ENCODE measurements at places on chromosomes 2 and 18. TPM values are rescaled to one million over a fixed set of nuclear protein-coding genes. Genes with fewer than 3 reads are reported as not detected.

Gene REG3G
- total RNA-seq, result not detected

Gene EVA1A
- total RNA-seq, result 97.2 TPM

Gene SETBP1
- total RNA-seq, result not detected

Gene NLRC4
- not detected for total RNA-seq

Gene UGT1A10
- not detected for total RNA-seq

Gene NEURL3
- total RNA-seq, result not detected

Gene CXCR2
- total RNA-seq, result not detected

Gene HK2
- total RNA-seq, result 11.3 TPM

DNA sequence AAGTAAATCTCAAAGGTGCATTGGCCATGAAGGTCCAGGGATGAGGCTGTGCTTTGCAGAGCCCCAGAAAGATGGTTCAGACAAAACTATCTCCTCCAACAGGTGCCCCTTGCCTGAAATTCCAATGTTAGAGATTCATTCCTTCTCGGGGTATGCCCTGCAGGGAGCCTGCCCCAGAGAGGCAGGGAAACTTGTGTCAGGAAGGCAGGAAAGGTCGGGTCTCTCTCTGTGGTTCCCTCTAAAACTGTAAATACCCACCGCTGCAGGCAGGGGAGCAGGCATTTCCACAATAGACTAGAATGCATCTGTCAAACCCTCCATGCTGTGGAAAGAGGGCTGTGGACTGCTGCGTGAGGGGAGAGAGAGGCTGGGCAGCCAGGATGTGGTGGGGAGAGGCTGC is 207.8 kb upstream of the SMAD2 start:
- DNase-seq, result no peak

DNA sequence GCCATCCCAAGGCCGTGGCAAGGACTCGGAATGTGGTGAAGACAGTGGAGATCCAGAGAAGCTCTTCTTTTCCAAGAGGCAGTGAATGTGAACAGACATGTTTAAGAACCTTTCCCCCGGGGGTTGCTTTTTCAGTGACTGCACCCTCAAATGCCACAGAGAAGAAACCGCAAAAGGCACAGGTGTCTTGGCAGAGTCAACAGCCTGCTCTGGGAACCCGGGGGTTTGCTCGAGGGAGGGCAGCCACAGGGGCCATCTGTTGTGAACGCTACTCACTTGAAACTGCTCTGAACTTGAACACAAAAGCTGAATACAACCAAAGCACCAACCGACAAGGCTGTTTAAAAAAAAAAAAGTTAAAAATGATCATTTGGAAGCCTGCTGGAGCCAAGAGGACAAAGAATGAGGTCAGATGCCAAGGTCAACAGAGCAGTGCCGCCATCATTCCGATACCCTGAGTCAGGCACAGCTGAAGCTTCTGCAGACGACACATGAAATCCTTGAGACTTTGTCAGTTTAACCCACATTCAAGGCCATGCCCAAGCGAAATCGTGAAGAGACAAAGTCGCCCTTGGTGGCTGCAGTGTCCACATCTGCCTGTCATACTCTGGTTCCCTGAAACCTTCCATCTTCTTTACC is 47.4 kb downstream of the PSMG2 start:
- DNase-seq, result no peak

DNA sequence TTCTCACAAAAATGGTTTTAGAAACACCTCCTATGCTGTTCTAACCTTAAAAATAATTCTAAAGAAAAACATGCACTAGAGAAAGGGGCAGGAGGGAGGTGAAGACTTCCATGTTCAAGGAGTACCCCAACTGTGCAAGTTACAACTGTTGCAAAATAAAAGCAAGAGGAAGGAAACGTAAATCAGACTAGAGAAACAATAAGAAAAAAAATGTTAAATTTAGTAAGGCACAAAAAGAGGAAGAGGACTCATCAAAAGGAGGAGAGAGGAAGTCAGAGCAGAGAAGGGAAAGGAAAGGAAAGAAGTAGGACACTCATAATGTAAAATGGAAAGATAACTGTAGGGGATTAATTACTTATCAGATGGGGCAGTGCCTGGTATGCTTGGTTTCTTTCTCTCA is 34.1 kb downstream of the RAPH1 start:
- DNase-seq, result no peak

DNA sequence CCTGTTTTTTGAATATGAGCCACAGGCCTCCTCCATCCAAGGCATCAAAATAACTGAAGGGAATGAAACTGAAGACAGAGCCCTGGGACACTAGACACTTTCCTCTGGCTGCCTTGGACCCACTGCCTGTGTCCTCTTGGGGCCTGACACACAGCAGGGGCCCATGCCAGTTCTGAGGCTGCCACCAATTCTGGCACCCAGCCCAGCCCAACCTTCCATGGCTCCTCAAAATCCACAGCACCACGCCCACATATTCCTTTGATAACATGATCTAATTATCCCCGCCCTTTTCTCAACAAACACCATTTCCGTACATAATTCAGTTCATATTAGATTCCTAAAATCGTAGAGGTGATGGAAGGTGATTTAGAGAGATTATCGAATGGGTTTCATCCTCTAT is 64.2 kb downstream of the EMX1 start:
- no peak for DNase-seq

- DNase-seq, result no peak
These were observed 458.3 kb upstream of the CELF4 start for GRCh38 chr18:38023871-38024270.

DNA sequence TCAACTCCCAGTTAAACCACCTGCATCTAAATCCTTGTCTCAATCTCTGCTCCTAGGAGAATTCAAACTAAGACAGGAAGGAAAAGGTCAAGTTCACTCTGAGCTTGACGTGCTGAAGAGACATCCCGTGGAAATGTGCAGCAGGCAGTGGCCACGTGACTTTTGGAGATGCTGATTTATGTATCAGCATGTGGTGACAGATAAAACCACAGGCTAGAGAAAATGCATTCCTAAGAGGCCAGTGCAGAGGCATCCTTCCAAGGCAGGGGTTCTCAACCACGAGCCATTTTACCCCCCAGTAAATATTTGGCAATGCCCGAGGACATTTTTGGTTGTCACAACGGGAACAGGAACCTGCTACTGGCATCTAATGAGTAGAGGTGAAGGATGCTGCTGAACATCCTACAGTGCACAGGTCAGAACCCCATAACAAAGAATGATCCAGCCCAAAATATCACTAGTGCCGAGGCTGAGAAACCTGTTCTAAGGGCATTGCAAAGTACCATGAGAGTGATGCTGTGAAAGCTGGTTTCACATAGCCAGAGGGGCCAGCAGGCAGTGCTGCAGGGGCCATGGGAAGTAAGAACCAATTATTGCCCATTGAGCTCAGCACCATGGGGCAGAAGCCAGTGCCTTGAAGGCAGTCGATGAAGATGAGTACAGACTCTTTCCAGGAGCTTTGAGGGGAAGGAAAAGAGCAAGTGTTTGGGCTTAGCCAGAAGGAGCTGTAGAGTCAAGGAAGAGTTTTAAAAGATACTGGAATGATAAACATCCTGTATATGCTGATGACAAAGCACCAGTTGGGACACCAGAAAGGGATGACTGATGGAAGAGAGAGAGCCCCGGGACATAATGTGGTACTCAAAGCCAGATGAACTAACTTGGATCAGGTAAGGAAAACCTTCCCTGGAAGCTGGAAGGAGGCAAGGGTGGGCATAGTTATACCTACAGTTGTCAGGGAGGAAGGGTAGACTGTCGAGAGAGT is 174.6 kb downstream of the HAUS1 start:
- peak; percentile 51 for DNase-seq

DNA sequence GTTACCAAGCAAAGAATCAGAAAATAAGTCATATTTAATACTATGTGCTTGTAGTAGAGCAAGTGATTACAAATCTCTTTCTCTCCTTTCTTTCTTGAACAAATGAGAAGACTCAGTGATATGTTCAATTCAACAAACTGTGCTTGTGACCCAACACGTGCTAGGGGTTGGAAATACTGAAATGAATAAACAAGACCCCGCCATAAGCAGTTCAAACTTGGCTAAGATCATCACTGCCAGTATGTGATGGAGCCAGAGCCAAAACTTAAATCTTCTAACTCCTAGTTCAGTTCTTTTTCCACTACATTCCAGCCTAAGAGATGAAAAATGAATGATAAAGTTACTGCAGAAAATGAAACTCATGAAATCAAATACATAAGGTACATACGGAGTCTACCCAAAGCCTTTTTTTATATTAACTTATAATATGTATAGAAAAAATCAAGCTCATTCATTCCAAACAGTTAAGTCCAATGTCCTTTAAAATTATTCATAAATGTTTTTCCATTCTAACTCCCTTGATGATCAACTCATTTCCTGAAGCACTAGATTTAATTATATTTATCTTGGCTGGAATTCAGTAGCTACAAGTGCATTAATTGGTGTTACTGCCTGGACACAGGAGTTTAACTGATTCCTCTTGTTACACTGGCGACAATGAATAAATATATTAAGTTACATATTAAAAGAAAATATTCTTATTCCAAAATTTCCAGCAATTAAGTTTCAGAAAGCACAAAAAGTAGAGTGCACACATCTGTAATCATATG is 36.0 kb downstream of the GALNT3 start:
- DNase-seq, result no peak

DNA sequence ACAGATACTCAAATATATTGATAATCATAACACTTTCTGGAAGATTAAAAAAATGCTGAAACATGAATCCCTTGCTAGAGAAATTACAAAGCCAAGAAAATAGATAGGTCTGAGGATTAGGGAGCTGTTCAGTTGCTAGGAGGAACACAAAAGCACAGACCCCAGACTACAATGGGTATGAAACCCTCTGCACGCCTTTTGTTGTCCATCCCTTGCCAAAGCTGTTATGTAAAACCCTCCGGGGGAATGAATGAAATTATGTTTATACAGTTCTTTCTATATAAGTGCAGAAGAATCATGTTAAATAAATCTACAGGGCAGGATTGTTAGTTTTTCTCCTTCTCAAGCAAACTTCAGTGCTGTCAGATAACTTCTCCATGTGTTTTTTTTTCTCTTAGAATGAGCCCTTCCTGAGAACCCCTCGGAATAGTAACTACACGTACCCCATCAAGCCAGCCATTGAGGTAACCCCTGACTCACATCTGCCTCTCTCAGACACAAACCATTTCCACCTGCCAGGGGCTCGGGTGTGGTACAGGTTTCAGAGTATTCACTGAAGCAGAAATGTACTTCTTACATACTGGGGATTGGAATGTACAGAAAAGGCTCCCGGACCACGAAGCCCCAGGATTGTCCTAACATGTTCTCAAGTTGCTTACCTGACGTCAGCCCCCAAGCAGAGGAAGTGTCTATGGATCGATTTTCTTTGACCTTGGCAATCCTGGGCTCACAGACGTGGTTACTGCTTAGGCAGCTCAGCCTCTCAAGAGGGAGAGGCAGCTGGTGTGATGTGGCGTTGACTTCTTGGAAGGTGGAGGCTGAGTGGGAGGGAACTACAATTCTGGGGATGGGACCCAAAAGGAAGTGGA is 118.0 kb downstream of the PLB1 start:
- no peak for DNase-seq

DNA sequence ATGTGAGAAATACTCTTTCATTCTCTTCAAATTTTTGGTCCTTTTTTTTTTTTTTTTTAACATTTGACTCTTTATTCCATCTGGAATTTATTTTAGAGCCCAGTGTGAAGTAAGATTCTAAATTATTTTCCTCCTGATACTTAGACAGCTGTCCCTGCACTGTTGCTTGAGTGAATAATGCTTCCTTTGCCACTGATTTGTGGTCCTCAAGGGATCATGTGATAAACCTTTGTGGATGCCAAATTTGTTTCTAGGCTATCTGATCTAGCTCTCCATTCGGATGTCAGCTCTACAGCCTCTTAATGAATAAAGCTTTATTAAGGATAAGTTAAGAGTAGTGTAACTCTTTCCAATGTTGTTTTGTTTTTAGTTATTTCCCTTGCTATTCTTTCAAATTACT is 142.3 kb downstream of the SMAD7 start:
- no peak for DNase-seq

- no peak for DNase-seq
These were observed 43.7 kb upstream of the COX7A2L start for GRCh38 chr2:42404676-42405075.
